Stimulated activated CD4-positive, alpha-beta T cell treated with anti-CD3 and anti-CD28 coated beads, TNF-alpha, amount 100 ng/mL, for 4 hours (primary cell): ENCODE measurements at places on chromosomes 6 and 20.

GRCh38 chr6:38573801-38574395 is 65.8 kb downstream of the BTBD9 start:
- DNase-seq, result no peak

GRCh38 chr6:126063512-126064146 is 77.3 kb downstream of the TRMT11 start:
- no peak for DNase-seq

DNA sequence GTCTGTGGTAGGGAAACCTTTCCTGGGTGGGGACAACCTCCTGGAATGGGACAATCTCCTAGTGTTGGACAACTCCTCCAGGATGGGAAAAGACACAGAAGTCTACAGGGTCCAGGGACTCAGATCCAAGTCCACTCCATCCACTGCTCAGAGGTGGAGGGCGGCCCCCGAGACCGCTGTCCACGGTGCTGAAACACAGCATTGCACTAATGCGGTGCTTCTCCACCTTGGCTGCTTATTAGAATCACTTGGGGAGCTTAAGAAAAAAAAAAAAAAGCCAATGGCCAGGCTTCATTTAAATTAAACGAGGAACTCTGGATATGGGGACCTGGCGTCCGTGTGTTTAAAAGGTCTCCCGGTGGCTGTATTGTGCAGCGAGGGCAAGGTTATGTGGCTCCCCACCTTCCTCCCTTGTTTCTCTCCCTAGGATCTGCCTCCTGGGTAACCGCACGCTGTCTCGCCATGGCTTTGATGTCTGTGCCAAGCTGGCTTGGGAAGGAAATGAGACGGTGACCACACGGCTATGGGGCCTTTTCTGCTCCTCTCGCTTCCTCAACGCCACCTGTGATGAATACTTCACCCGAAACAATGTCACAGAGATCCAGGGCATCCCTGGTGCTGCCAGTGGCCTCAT is 12.0 kb downstream of the SLC12A5 start:
- DNase-seq, result no peak

GRCh38 chr6:6434151-6434550 is 113.7 kb upstream of the F13A1 start:
- DNase-seq, result no peak

GRCh38 chr6:4280707-4281106 is 145.3 kb upstream of the ECI2 start:
- DNase-seq, result no peak

GRCh38 chr6:139538366-139538765 is 163.9 kb upstream of the CITED2 start:
- no peak for DNase-seq

GRCh38 chr6:72216222-72217068 is 330.1 kb downstream of the RIMS1 start:
- DNase-seq, result no peak

DNA sequence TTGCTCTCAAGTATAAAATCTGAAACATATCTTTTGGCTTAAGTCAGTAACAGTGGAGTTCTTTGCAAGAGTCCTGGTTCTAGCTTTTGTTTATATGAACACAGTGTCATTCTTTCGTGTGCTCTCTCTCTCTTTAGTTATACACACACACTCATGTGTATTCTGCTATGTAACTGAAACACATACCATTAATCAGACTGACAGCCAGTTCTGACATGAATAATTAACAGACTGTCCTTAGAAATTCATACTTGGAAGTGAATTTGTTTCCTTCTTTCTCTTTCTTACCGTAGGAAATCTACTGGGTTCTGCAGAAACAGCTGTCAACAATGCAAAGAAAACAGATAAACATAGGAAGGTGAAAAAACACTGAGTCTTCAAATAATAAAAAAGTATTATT is 2.5 kb downstream of the MCM9 start:
- no peak for DNase-seq

DNA sequence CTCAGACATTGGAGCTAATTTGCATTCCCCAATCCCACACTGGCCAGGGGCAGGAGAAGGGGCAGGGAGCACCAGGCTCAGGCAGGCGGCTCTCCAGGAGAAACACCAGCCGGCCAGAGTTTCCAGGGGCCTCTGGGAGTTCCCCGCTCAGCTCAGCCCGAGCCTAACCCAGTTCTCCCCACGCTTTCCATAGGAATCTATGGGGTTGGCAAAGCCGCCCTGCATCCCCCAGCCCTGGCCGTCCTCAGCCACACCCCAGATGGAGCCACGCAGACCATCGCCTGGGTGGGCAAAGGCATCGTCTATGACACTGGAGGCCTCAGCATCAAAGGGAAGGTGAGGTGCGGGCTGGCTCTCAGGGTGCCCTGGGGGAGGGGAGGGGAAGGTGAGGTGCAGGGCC is 8.2 kb downstream of the NPEPL1 start:
- DNase-seq, result no peak

DNA sequence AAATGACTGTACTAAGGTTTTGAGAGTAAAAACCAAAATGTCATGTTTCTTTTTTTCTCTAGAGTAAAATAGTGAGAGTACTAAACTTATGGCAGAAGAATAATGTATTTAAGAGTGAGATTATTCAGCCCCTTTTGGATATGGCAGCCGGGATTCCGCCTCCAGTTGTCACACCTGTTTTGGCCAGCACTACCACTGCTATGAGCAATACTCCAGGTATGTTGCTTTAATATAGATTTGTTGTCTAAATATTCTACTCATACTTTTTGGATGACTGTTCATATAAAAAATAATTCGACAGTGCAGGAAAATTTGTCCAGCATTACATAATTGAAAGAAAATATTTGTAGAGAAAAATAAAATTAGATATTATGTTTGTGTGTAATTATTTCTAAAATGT is 59.5 kb downstream of the SCAF8 start:
- no peak for DNase-seq

- no peak for DNase-seq
These were observed 212.5 kb upstream of the CNR1 start for GRCh38 chr6:88378639-88379038.

GRCh38 chr20:48648482-48649051 is 179.2 kb downstream of the PREX1 start:
- no peak for DNase-seq

- no peak for DNase-seq
These were observed 416.5 kb upstream of the PLCB4 start for GRCh38 chr20:8652396-8652795.

DNA sequence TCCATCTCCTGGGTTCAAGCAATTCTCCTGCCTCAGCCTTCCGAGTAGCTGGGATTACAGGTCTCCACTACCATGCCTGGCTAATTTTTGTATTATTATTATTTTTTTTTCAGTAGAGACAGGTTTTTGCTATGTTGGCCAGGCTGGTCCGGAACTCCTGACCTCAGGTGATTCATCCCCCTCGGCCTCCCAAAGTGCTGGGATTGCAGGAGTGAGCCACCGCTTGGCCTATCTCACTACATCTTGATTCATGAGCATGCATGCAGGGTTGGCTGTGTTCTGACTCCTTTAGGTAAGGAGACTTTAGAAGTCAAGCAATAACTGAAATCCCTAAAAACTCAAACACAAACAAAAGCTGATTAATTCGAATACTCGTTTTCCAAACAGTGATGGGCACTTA is 80.9 kb downstream of the GJA1 start:
- DNase-seq, result no peak

GRCh38 chr6:46312654-46313053 is 141.9 kb upstream of the ENPP5 start:
- DNase-seq, result no peak

GRCh38 chr6:125717120-125717731 is 32.2 kb upstream of the HEY2 start:
- no peak for DNase-seq

DNA sequence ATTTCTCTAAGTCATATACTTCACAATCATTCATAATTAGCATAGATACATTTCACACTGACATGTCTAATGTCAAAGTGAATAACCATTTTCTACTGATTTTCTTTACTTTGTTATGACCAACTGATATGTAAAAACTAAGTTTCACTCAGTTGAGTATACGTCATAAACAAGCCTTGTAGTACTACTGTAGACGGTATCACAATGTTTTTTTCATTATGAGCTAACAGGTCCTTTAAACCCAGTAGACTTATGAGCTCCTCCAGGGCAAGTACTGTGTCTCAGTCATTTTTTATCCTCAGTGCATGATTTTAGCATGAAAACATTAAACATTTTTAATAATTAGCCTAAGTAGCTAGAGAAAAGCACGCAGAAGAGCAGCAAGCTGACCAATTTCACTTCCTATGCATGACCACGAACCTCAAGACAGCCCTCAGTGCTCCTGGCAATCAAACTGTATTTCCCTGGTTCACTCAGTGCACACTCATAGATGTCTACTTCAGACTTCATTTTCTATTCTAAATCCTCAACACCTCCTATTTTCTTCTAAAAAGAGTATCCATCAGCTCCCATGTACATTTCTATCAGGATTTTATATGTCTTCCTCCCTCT is 32.0 kb upstream of the TFAP2D start:
- no peak for DNase-seq

DNA sequence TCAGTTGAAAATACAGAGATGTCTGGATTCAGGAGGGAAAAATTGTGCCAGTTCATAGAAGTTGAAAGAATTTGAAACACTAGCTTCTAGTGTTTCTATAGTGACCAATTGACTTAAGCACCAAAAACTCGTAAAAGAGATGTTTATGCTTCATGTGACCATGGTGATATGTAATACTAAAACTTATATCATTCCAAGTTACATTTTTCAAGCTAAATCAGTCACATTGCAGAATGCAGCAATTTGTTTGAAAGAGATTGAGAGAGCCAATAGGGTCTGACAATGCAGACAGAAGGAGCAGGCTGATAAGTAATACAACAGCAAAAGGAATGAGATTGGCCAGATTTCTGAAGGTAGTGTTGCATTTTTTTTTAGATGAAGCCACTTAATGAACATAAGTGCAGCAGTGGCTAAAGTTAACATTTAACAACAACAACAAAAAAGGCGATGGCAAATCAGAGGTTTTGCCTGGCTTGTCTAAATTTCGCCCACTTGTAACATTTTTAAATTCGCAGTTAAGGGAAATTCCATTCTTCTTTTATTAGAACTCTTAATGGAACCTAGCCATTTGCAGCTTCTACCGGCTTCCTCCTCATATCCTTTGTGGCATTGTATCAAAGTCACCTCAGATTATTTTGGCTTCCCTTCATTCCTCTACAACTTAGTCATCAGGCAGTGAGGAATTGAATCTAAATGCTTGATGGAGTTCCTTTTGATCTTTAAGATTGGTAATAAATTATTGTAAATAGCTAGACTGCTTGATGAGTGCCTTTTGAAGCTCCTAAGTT is 484.0 kb upstream of the SOX4 start:
- DNase-seq, result no peak
